ENCODE measurements at places on chromosomes 5 and 9. TPM values are rescaled to one million over a fixed set of nuclear protein-coding genes. Genes with fewer than 3 reads are reported as not detected.

The PCDHA12 gene
- total RNA-seq = 0.23 TPM

The ACTBL2 gene
- 0.09 TPM for total RNA-seq

The TAF11L10 gene
- total RNA-seq = not detected

The F12 gene
- total RNA-seq = 1.4 TPM

The ADAMTS19 gene
- total RNA-seq = 0.34 TPM

The CNTFR gene
- 1.8 TPM for total RNA-seq

The TLR4 gene
- total RNA-seq = 19.0 TPM

The LHX2 gene
- total RNA-seq = not detected

The PDLIM4 gene
- total RNA-seq = 13.8 TPM

The CLIC3 gene
- total RNA-seq = 115 TPM

The LCN2 gene
- 281 TPM for total RNA-seq

The LCN12 gene
- 4.1 TPM for total RNA-seq
